Stimulated activated CD4-positive, alpha-beta T cell treated with anti-CD3 and anti-CD28 coated beads, Interleukin-15, amount 100 ng/mL, for 1 hour (primary cell): ENCODE measurements at places on chromosomes 12 and 14.
A peak's percentile ranks its signal among the peaks of the same experiment; 100 is the strongest.

DNA sequence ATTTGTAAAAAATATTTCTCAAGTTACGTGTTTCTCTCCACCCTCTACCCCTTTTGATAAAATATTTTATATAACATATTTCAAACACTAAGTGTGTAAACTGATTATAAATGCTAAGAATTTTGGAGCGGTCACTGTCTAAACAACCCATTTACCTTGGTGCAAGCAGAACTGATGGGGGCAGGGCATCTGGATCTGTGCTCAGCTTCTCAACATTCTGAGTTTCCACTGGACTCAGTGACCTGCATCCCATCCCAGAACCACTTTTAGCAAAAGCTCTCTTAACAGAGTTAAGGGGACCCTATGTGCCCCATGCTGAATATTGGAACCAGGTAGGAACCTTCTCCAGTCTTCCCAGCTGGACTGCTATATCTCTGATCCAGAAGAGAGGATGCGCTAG lies 53.5 kb downstream of the CKAP4 start:
- no peak for DNase-seq

GRCh38 chr12:68042212-68042699 lies 53.0 kb downstream of the IFNG-AS1 start:
- DNase-seq = no peak

DNA sequence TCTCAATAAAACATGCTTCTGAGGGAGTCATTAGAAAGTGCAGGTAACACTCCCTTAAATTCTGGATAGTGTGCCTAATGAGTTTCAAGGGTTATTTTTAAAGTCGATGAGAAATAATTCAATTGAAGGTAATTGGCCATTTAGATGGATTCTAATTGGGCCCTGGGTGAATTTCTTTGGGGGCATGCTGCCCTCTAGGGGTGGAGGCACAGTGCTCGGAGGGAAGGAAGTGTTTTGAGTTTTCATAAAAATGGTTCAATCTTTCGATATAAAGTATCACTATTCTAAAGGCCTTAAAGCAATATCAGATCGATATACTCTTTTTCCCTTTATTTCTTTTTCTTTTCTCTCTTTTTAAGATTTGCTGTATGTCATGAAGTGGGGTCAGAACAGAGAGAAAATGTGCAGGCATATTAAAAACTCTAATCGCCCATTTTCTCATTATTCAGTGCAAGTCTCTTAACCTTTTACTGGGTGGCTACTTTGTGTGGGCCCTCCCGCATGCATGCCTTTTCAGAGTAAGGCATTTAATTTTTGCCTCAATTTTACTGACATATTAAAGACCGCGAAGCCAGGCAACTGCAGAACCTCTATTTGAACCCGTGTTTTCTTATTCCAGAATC lies 25.5 kb downstream of the NKX2-8 start:
- DNase-seq = no peak

DNA sequence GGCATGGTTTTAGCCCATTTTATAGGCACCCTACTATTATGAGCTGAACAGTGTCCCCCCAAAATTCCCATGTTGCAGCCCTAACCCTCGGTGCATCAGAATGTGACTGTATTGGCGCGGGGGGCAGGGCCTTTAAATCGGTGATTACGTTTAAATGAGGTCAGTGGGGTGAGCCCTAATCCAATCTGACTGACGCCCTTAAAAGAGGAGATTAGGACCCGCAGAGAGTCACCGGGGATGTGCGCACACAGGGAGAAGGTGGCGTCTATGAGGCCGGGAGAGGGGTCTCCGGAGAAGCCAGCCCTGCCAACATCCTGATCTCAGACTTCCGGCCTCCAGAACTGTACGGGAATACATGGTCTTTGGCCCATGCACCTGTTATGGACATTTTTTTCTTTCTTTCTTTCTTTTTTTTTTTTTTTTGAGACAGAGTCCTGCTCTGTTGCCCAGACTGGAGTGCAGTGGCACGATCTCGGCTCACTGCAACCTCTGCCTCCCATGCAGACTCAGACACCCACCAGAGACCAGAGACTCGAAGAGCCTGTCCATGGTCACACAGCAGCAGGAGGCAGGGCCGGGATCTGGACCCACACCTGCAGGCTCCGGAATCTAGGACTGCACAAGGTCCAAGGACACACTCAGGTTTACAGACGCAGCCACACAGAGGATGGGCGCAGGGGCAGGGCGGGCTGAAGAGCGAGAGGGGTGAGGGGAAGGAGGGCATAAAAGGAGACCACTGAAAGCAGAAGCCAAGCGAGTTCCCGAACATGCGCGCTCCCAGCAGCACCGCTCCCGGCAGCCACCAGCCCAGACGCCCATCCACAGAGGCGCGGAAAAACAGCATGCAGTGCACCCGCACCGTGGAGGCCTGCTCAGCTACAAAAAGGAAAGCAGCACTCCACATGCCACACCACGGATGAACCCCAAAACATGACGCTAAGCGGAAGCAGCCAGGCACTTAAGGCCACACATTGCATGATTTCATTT lies 19.0 kb downstream of the SCARB1 start:
- DNase-seq = no peak

DNA sequence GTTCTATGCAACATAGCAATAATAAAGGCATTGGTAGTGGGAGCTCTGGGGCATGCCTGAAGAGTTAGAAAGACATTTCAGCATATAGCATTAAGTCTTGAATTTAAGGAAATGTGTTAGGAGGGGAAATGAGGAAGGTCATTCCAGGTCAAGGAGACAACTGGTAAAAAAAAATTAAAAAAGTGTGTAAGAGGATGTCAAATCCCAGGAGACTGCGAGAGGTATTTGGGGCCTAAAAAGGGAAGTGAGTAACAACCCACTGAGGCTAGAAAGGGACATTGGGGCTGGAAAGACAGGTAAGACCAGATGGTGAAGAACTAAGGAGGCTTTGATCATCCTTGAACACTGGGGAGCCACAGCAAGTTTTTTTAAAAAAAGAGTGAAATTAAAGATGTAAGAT lies 152.9 kb downstream of the SLC25A21 start:
- DNase-seq = no peak

GRCh38 chr14:106690333-106690891 lies 1164.0 kb downstream of the TMEM121 start:
- DNase-seq = no peak

GRCh38 chr12:4203772-4204376 lies 69.7 kb upstream of the CCND2 start:
- no peak for DNase-seq

GRCh38 chr14:51867741-51868140 lies 7.3 kb downstream of the GNG2 start:
- no peak for DNase-seq

DNA sequence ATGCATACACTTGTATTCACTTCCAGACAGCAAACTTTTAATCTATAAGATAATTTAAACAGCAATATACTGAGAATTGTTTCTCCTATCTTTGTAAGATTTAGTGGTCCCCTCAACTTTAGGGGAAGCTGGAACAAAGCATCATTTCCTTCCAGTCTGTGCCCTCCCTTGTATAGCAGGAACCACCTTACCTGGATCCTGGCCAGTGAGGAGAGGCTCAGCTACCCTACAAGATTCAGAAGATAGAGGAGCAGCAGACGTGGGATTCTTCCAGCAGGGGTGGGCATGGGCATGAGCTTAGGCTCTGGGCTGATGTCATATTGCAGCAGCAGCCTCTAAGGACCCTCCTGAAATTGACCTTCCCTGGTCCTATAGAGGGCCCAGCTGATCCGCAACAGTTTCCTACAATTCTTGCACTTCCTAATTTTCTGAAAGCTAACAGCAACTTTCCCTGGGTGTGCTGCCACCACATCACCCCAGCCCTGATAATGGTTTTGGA lies 21.3 kb downstream of the MOK start:
- no peak for DNase-seq

GRCh38 chr12:100346660-100347059 lies 10.2 kb upstream of the SLC17A8 start:
- no peak for DNase-seq

DNA sequence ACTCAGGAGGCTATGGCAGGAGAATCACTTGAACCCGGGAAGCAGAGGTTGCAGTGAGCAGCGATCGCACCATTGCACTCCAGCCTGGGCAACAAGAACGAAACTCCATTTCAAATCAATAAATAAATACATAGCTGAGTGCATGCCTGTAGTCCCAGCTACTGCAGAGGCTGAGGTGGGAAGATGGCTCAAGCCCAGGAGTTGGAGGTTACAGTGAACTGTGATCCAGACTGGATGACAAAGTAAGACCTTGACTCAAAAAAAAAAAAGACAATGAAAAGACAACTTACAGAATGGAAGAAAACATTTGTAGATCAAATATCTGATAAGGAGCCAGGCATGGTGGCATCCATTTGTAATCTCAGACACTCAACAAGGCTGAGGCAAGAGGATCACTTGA lies 27.6 kb downstream of the ZFYVE1 start:
- no peak for DNase-seq

- peak; percentile 10 for DNase-seq
Observed at GRCh38 chr14:50773632-50774541, 57.1 kb downstream of the NIN start.

- DNase-seq = no peak
Observed at GRCh38 chr12:49882851-49883464, 20.7 kb downstream of the FAIM2 start.

- no peak for DNase-seq
Observed at GRCh38 chr12:126061777-126062176, 996.5 kb downstream of the AACS start.

DNA sequence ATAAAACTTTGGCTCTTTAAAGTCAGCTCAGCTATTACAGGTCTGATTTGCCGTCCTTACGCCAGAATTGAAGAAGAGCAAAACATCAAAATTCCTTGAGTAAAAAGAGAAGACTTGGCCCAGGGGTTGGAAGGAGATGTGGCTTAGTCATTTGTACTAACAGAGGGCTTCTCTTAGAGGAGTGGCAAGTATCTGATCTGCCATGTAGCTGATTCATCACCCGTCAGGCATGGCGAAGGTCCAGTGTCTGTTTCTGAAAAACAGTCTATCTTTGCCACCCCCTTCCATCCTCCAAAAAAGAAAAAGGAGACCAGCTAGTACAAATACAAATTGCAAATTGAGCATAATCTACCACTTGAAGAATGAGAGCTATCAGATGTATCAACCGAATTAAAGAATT lies 91.9 kb downstream of the RAD52 start:
- no peak for DNase-seq

DNA sequence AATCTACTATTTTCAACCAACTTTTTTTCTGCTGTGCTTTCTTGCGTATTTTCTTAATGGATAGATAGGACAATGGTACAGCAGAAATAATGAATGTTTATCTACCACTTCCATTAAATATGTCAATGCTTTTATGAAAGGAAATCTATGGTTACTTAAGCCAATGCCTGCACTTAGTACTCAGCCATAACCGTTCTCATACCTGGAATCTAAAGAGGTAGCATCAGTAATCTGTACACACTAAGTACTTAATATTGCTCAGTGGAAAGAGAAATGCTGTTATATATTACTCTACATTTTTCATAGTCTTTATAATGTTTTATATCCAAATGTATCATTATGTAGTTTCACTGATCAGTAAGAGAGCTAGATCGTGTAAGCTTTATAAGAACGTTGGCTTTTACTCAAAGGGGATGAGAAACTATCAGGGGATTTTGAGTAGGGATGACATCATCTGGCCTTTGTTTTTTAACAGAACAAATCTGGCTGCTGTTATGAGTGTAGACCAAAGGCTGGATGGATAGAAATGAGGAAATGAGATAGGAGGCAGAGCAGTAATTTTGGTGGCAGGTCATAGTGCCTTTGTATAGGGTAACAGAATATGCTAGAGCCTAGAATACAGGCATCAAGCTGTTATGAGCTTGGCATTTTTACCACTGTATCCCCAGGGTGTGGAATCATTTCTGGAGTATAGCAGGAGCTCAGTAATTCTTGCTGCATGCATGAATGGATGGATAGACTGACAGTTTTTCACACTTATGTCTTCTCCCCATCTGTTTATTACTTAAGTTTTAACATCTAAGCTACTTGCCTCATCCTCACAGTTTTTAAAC lies 34.0 kb downstream of the ALG10B start:
- no peak for DNase-seq

DNA sequence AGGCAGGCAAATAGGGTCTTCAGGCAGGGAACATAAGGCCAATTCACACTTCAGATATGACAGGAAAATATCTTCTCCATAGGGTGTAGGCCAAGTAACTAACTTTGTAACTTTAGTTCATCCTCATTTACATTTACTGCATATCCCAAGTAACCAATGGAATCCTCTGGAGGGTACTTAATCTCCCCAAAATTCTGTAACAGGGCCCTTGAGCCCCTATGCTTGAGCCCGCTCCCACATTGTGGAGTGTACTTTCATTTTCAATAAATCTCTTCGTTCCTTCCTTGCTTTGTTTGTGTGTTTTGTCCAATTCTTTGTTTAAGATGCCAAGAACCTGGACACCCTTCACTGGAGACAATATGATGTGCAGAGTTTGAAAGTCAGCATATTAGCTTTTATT lies 45.3 kb downstream of the FSCB start:
- no peak for DNase-seq

GRCh38 chr12:32533971-32534590 lies 134.7 kb downstream of the FGD4 start:
- no peak for DNase-seq

DNA sequence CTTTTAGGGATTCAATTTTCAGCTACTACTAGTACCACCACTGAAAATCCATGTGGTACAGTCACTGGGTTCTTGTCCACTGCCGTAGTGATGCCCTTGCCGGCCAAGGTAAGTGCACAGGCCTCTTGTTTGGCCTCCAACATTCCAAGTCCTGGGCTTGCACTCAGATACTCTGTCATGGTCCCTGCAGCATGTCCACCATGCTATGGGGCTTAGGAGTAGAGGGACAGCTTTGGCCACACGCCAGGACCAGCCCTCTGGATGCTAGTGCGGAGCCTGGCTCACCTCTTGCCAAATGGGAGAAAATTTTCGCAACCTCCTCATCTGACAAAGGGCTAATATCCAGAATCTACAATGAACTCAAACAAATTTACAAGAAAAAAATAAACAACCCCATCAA lies 38.6 kb upstream of the APPL2 start:
- no peak for DNase-seq

DNA sequence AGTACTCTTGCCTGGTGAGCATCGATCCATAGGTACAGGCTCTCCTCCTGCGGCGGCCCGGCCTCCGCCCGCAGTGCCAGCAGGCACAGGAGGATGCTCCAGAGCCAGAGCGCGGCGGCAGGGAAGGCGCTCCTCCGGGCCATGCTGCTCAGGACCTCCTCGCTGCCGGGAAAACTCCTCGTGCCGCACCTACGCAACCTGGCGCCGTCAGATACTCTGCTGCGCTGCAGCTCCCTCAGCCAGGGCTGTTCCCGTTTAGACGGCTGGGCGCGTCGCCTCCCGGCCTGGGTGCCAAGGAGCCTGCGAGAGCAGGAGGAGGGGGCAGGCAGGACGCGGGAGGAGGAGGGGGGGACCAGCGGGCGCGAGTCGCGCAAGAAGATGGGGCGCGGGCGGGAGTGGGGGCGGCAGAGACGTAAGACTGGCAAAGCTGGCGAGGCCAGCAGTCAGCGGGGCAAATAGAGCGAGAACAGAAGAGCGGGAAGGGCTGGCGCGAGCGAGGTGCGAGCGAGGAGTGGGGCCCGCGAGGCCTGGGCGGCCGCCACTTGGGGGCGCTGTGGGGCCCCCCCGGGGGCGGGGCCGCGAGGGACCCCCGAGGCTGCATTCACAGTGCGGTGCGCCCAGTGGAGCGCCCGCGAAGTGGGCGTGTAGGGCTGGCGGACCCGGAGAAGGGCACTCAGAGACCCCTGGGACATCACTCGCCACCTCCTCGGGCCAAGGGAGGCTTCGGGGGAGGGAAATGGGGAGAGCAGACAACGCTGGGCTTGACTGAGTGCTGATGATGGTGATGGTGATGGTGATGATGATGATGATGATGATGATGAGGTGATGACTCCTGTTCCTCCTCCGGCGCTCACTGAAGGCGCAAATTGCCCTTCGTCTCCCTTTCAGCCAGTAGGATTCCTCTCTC lies at the start of gene WIF1:
Gene WIF1 (minus strand): TSS at position 257 of the 907 bp plus-strand sequence. CDS start 114 bp downstream, at position 143.
- DNase-seq = no peak

GRCh38 chr12:58648176-58648575 lies 272.1 kb downstream of the LRIG3 start:
- no peak for DNase-seq
